Upper lobe of left lung (tissue), 6 donors: ENCODE measurements at places on chromosomes 11 and 22. TPM values are rescaled to one million over a fixed set of nuclear protein-coding genes. Genes with fewer than 3 reads are reported as not detected.

The AIFM3 gene
- 7.3 TPM for total RNA-seq

The SIRT3 gene
- total RNA-seq: 37.6 TPM

DNA sequence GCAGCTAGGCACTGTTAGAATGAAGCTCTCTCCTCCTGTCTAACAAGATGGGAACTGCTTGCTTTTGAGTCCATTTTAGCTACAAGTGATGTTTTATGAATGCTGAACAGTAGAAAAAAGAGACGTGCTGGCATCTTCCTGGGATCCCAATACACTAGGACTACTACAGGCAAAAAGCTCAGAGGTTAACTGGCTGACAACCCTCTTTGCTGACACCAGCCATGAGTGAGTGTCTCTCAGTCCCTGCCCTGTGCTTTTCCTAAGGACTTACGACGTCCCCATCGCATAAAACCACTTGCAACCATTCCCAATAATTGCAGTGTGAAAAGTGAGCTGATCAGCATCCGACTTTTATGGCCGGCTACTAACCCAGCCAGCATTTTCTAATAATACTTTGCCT lies 213.5 kb downstream of the NTM start:
- H3K27ac ChIP-seq: no peak overlapping the region
- H3K27me3 ChIP-seq: no peaks in the 10 kb centered on the region
- H3K4me1 ChIP-seq: no peaks in the 10 kb centered on the region
- H3K36me3 ChIP-seq: no peaks in the 10 kb centered on the region
- H3K4me3 ChIP-seq: no peak overlapping the region

- peaks cover 5% of the 10 kb centered on the region for H3K36me3 ChIP-seq
- DNase-seq: no peak
- H3K4me3 ChIP-seq: no peak overlapping the region
- no peak overlapping the region for H3K27ac ChIP-seq
- H3K4me1 ChIP-seq: peaks cover 17% of the 10 kb centered on the region
Observed at GRCh38 chr11:43376065-43376464, 17.3 kb downstream of the TTC17 start.

GRCh38 chr11:64758330-64759079 lies 1.3 kb downstream of the PYGM start:
- no peaks in the 10 kb centered on the region for H3K36me3 ChIP-seq
- H3K4me3 ChIP-seq: no peak overlapping the region
- no peaks in the 10 kb centered on the region for H3K27me3 ChIP-seq

DNA sequence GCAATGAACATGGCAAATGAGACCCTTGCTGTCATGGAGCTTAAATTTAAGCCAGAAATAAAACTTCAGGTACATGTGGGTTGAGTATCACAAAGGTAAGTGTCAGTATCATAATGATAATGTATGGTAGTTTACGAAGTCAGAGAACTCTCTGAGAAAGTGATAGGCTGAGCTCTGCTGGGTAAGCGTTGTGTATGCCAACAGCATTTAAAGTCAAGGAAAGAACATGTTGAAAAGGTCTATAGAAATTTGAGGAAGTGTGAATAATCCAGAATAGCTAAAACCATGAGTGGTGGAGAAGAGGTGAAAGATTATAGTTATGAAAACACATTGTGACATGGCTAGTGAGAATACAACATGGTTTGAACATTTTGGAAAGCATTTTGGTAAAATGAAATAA lies 17.4 kb upstream of the CTSC start:
- H3K4me1 ChIP-seq: peaks cover 20% of the 10 kb centered on the region
- no peaks in the 10 kb centered on the region for H3K27me3 ChIP-seq
- DNase-seq: no peak
- H3K36me3 ChIP-seq: no peaks in the 10 kb centered on the region
- no peak overlapping the region for H3K4me3 ChIP-seq

DNA sequence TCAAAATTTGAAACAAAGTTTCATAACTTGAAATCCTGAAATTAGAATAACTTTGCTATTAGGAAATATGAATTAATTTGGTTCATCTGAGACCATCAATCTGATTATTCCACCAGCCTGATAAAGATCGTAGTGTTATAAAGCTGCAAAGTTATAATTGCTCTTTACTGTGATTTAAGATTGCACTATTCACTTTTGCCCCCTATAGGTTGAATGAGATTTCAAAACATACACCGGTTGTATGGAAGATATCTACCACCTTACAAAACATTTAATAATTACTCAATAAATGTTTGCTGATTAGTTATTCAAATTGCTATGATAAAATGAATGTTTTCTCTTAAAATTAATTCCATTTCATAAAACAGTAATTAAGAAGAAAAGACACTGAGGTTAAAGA lies 26.1 kb downstream of the APIP start:
- DNase-seq: no peak
- no peak overlapping the region for H3K4me3 ChIP-seq
- H3K36me3 ChIP-seq: no peaks in the 10 kb centered on the region

- DNase-seq: peak; percentile 52
- no peak overlapping the region for H3K4me3 ChIP-seq
- no peaks in the 10 kb centered on the region for H3K27me3 ChIP-seq
- no peaks in the 10 kb centered on the region for H3K36me3 ChIP-seq
Observed at GRCh38 chr22:37739035-37739434, 42.2 kb downstream of the TRIOBP start.

DNA sequence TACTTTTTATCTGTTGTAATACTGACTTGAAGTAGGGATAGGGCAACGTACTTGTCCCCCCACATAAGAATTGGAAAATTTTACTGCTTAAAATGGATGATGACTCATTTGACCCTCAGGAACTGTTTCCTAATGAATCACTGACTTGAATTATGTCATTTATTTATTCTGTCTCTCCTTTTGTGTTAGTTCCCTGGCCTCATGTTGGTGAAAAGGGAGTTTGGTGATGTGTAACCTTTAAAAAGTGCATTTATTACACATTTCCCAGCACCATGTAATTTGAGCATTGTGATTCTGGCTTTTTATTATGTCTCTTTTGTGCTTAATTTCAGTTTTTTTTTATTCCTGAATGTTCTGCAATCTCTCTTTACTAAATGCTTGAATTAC lies 20.3 kb upstream of the PGM2L1 start:
- no peak overlapping the region for H3K4me3 ChIP-seq
- no peaks in the 10 kb centered on the region for H3K4me1 ChIP-seq
- H3K27ac ChIP-seq: no peak overlapping the region

- DNase-seq: peak; percentile 71
- peaks cover 28% of the 10 kb centered on the region for H3K4me1 ChIP-seq
- H3K27me3 ChIP-seq: no peaks in the 10 kb centered on the region
- H3K4me3 ChIP-seq: peak overlapping the region; percentile 80
Observed at GRCh38 chr11:119729951-119730613, 1.1 kb upstream of the NECTIN1 start.

DNA sequence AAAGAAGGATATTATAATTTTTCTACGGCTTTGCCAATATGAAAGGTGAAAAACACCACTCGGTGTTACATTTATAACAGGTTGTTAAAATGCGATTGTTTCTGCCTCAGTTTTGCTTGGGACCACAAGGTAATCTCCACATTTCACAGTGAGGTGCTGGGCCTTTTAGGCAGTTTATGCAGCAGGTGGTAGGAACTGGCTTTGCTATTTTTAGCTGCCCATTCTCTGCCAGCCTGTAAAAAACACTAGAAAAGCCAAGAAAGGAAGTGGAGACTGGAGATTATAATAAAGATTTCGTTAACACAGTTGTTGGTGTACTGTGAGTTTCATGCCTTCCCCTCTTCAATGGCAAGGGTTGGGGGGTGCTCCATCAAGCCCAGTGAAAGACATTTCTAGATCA lies 8.0 kb upstream of the MRPL16 start:
- no peak overlapping the region for H3K27ac ChIP-seq
- DNase-seq: no peak
- no peak overlapping the region for H3K4me3 ChIP-seq
- no peaks in the 10 kb centered on the region for H3K36me3 ChIP-seq
